ENCODE measurements at places on chromosomes 5 and 9.

GRCh38 chr5:107955321-107955720 lies 284.6 kb upstream of the EFNA5 start:
- no peak for DNase-seq

GRCh38 chr9:85502815-85503655 lies 238.7 kb downstream of the AGTPBP1 start:
- DNase-seq, result no peak

DNA sequence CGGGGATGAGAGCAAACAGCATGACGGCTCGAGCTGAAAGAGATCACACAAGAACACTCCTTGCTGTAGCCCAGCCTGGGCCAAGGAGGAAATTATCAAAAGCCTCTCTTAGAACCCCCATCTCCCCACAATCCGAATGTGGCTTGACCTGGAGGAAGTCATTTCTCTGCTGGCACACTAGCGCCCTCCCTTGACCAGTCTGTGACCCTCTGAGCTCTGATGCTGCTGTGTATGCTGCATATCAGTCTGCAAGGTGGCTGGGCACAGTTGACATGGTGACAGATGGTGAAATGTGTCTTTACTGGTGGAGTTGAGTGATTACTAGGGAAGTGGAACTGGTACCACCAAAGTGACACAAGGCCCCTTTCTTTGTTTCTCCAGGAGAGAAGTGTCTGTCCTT lies 3.3 kb downstream of the SLC46A2 start:
- no peak for DNase-seq

- DNase-seq, result no peak
Observed at GRCh38 chr5:94113087-94113486, 371.7 kb upstream of the POU5F2 start.

GRCh38 chr5:19626211-19626610 lies 361.8 kb downstream of the CDH18 start:
- no peak for DNase-seq

GRCh38 chr5:74166064-74166463 lies 474.5 kb downstream of the ENC1 start:
- DNase-seq, result no peak

DNA sequence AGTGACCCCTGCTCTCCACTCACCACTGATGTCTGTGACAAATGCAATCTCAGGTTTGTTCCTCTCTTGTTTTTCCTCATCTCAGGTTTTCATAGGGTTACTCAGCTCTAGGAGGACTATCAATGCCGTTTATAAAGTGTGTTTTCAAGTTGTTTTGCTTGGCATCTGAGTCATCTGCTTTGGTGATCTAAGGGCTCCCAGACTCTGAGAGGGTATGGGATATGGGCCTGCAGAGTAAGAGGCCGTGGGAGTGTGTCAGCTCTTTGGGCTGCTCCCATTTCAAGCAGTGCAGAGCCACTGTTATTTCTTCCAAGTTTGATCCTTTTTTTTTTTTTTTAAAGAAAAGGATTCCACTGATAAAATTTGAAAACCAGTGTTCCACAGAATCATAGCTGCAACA lies 46.3 kb downstream of the NNT start:
- no peak for DNase-seq

Data from CD4-positive, alpha-beta T cell treated with Interleukin-10 for 1 hour (primary cell).